ENCODE measurements at places on chromosomes 4 and X. TPM values are rescaled to one million over a fixed set of nuclear protein-coding genes. Genes with fewer than 3 reads are reported as not detected.
A peak's percentile ranks its signal among the peaks of the same experiment; 100 is the strongest.

GRCh38 chr4:111136438-111136837, 513.6 kb upstream of the PITX2 start:
- no peaks in the 10 kb centered on the region for H3K36me3 ChIP-seq
- no peak overlapping the region for H3K27ac ChIP-seq
- no peak overlapping the region for H3K4me3 ChIP-seq

The CCSER1 gene
- total RNA-seq, result 1.2 TPM

GRCh38 chrX:137052643-137053235, 18.9 kb upstream of the GPR101 start:
- no peaks in the 10 kb centered on the region for H3K36me3 ChIP-seq
- H3K4me3 ChIP-seq, result peak overlapping the region; percentile 53
- no peaks in the 10 kb centered on the region for H3K4me1 ChIP-seq
- 0 out of 2 replicates have a peak, but pooled peaks cover 3% of the 10 kb centered on the region for H3K27me3 ChIP-seq
- no peak for DNase-seq

The DCAF8L2 gene
- total RNA-seq, result not detected

GRCh38 chrX:132489578-132490419, 961 bp upstream of the MBNL3 start:
- H3K4me1 ChIP-seq, result no peaks in the 10 kb centered on the region
- no peak for DNase-seq
- H3K36me3 ChIP-seq, result no peaks in the 10 kb centered on the region
